AG04450 (cell line): ENCODE measurements at places on chromosomes 1 and 21.

DNA sequence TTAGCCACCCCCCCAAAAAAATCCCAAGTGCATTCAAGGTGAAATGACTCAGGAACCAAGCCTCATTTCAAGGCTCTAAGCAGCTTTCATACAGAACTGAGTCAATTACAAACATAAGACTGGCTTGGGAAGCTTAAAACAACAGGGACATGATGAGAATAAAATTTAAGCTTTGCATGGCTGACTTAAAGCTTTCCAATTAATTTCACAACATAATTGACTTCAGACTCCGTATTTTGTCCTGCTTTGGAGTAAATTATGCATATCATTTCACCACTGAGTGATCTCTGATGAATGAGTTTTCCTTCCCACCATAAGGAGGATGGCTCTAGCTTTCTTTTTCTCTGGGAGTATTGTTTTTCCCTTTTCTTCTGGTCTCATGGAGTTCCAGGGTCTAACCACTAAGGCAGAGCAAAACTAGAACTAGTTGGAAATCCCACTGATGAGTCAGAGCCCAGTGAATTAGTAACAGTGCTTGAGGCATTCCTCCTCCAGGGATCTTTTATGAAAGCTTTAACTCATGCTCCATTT, 72.8 kb downstream of the XCL2 start:
- DNase-seq = peak; percentile 59

DNA sequence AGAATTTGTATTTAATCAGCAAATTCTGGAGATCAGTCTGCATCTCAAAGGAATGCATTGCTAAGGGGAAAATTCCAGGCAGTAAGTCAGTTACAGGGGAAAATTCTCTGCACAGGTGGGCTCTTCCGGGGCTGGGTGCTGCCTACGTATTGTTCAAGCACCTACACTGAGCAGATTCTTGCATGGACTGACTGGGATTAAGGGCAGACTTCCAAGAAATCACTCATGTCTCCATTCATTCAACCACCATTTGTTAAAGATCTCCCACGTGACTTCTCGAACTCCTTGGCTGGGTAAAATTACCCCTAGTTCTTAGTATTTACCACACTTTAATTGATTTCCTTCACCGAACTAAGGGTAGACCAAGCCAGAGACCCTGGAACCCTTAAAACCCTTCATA, 28.2 kb upstream of the KCNE1 start:
- DNase-seq = no peak

GRCh38 chr1:88462488-88463261, 221.4 kb upstream of the PKN2 start:
- DNase-seq = no peak

- DNase-seq = peak; percentile 82
These were observed 139.2 kb downstream of the CLIC6 start for GRCh38 chr21:34807881-34808568.

DNA sequence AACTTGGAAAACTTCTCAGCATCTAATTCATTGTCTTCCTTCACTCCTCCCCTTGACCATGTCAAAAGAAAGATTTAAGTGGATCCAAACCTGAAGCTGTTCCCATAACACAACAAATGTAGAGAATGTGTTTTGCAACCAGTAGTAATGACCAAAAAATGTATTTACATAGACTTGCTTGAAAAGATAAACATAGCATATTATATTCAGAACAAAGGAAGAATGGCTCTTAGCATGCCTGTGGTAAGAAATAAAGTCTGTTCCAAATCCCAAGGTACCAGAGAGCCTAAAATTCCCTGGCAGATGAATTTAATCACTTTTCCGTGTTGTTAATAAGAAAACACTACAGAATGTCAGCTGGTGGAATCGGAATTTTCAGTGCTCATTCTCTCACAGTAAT, 36.8 kb downstream of the FMO3 start:
- peak; percentile 77 for DNase-seq

GRCh38 chr1:209625791-209626285, 26.4 kb downstream of the LAMB3 start:
- DNase-seq = no peak

DNA sequence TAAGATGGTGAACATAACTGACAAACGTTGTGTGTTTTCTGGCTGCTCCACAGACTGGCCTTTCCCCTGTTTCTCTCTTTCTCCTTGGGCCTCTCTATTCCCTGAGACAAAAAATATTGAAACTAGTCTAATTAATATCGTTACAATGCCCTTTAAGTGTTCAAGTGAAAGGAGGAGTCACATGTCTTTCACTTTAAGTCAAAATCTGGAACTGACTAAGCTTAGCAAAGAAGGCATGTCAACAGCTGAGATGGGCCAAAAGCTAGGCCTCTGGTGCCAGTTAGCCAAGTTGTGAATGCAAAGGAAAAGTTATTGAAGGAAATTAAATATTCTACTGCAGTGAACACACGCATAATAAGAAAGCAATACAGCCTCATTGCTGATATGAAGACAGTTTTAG, 32.2 kb upstream of the FCRL3 start:
- DNase-seq = no peak

- no peak for DNase-seq
These were observed 7.2 kb upstream of the ATP1A1 start for GRCh38 chr1:116365857-116366256.

DNA sequence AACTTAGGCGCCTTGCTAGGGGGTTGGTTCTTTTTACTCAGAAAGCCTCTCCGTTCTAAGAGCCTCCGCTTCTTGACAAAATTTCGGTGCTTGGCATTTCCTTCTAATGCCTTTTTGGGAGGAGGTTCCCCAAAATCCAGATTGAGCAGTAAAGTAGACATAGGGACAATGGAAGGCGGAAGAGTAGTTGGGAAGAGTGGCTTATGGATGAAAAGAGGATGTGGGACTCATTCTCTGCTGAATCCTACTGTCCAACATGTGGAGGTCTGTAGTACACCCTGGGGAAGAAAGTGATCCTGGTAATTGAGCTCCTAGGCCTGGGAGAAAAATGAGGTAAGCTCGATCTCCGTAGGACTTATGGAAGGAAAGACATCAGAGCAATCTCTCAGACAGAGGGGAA, 777 bp upstream of the METTL25B start:
- no peak for DNase-seq

DNA sequence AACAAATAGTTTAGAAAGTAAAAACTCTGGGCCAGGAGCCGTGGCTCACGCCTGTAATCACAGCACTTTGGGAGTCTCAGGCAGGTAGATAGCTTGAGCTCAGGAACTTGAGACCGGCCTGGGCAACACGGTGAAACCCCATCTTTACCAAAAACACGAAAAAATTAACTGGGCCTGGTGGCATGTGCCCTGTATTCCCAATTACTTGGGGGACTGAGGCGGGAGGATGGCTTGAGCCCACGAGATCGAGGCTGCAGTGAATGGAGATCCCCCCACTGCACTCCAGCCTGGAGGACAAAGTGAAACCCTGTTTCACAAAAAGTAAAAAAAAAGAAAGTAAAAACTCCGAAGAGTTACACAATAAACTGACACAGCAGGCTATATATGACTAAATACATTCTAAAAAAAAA, 10.6 kb downstream of the CEP170 start:
- DNase-seq = no peak

GRCh38 chr1:32500387-32501209, 35.7 kb downstream of the ZBTB8B start:
- DNase-seq = no peak

- no peak for DNase-seq
These were observed 429.8 kb upstream of the C1orf87 start for GRCh38 chr1:60503266-60503925.

DNA sequence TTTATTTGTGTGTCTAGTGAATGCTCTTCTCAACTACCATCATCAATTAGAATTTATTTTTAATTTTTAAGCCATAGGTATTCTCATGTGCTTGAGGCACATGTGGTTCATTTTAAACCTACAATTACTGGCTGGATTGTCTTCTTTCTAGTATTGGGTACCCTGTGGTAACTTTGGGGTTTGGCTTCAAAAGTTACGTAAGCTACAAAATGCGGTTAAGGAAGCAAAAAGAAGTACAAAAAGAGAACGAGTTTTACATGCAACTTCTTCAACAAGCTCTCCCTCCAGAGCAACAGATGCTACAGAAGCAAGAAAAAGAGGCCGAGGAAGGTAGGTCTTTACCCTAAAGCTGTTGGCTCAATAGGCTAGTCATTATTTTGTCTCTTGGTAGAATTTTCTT, 25.8 kb downstream of the MACO1 start:
- no peak for DNase-seq

DNA sequence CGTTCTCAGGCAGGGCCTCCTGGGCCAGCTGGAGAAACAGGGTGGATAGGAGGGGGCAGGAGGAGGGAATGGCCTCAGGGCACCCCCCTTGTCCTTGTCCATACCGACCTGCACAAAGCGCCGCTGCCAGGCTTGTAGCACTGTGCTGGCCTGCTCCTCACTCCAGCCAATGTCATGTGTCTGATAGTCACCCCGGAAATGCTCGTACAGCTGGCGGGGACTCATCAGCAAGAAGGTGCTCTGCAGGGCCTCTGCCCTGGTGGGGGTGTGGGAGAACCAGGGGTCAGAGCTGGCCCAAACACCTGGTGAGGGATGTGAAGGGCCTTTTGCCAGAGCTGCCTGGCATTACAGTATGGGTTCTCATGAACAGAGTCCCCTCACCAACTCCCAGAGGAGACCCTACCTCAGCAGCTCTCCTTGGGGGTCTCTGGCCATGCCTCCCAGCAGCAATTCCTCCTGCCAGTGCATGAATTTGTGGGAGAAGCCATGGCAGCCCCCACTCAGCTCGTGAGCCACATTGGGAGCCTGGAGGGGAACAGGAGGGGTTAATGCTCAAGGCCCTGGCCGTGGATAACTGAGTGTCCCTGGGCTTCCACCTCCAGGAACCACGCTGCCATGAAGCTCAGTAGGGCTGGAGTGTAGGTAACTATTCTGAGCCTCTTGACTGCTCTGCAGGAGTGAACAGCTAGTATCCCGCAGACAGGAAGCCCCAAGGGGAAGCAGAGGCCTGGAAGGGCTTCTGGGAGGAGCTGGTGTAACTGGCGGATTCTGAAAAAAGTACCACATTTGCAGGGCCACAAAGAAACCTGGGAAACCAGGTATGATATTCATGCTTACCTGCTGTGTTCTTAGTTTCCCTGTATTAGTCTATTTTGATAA, 13.3 kb downstream of the PTCH2 start:
- DNase-seq = no peak

GRCh38 chr1:199295107-199295506, 656.3 kb downstream of the PTPRC start:
- DNase-seq = no peak

DNA sequence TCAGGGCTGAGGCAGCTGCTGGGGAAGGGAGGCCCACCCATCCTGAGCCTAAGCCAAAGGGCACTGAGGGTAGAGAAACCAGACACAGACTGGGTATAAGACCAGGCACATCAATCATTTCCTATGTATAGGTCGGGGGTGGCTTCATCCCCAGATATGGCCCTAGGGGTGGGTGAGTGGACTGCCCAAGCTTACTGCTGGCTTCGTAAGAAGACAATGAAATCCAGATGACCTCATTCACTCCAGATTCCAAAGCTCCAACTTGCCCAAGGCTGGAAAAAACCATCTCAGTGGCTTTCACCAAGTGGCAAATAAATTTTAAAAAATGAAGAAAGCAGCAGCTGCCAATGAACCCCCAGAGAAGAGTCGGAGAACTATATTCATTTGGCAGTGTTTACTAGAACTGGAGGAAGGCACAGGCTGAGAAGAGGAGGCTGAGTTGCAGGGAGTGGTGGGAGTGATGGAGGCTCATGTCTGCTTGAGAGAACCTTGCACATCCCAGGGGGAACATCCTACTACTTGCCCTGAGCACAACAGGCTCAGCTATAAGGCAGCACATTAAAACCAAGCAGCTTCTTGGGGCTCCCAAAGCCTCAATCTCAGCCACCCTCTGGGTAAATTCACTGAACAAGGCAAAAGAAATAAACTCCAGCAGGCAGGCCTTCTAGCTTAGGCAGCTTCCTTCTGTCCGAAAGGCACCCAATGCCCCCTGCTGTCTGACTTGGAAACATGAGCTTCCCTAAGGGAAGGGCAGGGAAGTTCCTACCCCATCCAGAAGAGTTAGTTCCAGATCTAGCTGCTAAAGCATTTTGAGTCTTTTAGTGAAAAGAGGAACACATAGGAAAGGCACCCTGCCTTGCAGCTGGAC, 14.1 kb downstream of the PEA15 start:
- peak; percentile 55 for DNase-seq

DNA sequence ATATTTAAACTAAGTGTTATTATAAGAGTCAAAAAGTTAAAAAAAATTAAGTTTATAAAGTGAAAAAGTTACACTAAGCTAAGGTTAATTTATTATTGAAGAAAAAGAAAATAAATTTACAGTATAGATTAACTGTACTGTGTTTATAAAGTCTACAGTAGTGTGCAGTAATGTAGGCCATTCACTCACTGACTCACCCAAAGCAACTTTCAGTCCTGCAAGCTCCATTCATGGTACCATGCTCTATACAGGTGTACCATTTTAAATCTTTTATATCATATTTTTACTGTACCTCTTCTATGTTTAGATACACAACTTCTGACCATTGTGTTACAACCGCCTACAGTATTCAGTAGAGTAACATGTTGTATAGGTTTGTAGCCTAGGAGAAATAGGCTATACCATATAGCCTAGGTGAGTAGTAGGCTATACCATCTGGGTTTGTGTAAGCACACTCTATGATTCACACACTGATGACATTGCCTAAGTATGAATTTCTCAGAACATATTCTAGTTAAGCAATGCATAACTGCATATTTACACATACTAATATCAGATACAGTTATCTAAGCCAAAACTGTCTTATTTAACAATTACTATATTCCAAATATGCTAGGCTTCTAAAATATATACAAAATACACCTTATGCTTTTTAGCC, 80.6 kb upstream of the GFI1 start:
- no peak for DNase-seq

GRCh38 chr1:66395202-66396061, 138.5 kb upstream of the SGIP1 start:
- DNase-seq = no peak

DNA sequence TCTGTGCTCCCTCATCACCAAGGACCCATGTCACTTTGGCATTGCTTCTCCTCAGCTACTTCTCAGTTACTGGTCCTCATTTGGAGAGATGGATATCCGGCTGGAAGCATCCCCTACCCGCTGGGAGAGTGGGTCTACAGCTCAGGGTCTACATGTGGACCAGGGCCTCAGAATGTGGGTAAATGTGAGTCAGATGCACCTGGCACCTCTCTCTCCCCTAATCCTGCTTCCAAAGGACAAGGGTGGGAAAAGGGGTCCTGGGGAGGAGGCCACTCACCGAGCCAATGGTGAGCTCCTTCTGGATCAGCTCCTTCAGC, 908 bp downstream of the S100A6 start:
- no peak for DNase-seq

- no peak for DNase-seq
These were observed 58.5 kb upstream of the DNAJC6 start for GRCh38 chr1:65250826-65251225.

GRCh38 chr21:33046455-33046854, 20.7 kb downstream of the OLIG2 start:
- no peak for DNase-seq

DNA sequence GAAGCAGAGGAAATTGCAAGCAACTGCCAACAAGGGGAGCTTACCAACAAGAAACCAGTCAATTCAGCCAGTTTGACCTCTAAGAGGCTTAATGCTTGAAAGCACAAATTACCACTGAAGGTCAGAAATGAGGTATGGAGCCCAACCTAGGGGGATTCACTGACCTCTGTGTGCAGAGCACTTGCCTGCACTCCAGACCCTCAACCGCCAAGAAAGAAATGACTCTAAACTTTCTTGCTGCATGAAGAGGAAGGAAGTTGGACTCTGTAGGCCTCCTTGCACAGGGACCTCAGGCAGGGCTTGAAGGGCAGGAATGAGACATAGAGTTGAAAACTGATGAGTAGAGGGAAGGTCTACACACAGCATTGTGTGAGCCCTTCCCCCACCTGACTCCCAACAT, 10.0 kb downstream of the ARMH1 start:
- no peak for DNase-seq

- DNase-seq = no peak
These were observed 15.5 kb upstream of the NPPB start for GRCh38 chr1:11874258-11874562.
